ENCODE measurements at places on chromosomes 2 and 18.
A peak's percentile ranks its signal among the peaks of the same experiment; 100 is the strongest.

DNA sequence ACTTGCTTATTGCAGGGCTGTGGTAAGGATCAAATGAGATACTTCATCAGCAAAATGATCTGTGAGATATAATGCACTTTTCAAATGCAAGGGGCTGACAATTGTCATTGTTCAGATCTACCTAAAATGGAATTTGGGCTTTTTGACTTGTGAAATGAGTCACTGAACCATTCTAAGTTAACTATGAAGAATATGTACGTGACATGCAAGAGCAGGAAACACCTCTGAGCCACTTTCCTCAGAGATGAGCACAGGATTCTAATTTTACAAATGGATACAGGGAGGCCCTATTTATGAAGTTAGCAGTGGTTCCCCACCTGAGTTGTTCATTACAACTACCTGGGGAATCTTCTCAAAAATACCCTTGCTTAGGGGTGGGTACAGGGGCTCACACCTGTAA is 26.7 kb downstream of the CTLA4 start:
- no peak for DNase-seq

- DNase-seq: no peak
These were observed 47.1 kb downstream of the ZNF532 start for GRCh38 chr18:58911766-58912165.

- DNase-seq: no peak
These were observed 1995.5 kb upstream of the CELF4 start for GRCh38 chr18:39561126-39561525.

- DNase-seq: no peak
These were observed 62.4 kb downstream of the WDPCP start for GRCh38 chr2:63525905-63526304.

DNA sequence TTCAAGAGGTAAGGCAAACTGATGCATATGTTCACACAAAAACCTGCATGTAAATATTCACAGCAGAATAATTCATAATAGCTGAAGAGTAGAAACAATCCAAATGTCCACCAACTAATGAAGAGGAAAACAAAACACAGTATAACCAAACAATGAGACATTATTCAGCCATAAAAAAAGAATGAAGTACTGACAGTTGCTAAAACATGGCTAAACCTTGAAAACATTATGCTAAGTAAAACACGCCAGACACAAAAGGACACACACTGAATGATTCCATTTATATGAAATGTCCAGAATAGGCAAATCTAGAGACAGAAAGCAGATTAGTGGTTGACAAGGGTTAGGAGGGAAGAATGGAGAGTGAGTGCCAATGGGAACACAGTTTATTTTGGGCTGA is 86.9 kb downstream of the SESTD1 start:
- DNase-seq: no peak

DNA sequence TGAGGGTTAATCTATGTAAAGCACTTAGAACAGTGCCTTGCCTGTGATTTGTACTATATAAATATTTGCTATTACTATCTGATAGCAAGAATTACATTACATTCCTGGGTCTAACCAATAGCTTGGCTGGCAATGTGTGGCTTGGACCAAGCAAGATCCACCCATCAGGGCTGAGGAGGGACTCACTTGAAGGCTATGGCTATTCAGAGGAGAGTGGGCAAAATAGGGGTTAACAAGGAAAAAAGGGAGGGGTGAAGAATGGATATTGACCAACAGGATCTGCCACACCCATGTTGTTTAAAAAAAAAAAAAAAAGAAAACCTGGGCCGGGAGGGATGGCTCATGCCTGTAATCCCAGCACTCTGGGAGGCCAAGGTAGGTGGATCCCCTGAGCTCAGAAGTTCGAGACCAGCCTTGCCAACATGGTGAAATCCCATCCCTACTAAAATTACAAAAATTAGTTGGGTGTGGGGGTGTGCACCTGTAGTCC is 20.0 kb upstream of the TMBIM1 start:
- no peak for DNase-seq

DNA sequence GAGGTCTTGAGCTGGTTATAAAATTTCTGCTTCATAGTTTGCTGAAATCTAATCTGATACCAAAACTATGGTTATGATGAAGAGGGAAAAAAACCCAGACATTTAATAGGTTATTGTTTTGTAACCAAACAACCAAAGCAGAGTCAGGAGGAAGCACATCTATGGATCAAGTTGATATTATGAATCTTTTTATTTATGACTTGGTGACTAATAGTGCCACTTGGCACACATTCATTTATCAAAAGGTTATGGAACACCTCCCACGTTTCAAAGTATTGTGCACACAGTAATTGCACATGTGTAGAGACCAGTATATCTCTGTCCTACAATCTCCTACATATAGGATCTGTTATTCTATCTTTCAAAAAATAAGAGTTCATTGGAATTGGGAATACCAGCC is 93.0 kb downstream of the DPP4 start:
- DNase-seq: no peak

DNA sequence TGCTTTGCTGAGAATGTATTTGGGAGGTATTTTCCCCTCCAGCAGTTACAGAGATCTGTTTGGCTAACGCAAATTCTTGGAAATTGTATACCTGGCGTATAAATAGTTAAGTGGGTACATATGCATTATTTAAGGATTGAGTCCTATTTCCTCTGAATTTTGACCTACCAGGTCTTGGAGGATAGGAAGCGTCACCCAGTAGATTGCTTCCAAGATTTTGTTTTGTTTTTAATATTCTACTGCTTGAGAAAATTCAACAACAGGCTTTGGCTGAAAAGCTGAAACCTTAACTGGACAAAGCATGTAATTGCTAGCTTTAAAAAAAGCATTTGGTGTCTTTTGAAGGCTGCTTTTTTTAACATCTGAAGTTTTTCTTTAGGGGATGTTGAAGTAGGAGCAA is 150.1 kb downstream of the WDSUB1 start:
- no peak for DNase-seq

DNA sequence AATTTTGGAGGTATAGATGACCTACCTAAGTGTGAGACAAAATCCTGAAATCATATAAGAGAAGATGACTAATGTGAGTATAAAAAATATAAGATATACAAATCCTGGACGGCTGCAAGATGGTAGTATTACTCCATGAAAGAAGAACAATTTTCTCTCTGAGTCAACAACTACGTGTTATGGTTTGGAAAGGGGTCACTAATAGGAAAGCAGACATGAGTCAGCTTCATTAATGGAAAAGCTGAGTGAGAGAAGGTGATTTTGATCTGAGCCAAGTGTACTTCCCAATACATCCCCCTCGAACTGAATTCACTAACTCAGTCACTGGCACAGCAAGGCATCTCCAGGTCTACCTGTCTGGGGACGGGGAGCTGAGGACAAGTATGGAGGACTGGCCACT is 20.1 kb upstream of the SELENOI start:
- DNase-seq: no peak

DNA sequence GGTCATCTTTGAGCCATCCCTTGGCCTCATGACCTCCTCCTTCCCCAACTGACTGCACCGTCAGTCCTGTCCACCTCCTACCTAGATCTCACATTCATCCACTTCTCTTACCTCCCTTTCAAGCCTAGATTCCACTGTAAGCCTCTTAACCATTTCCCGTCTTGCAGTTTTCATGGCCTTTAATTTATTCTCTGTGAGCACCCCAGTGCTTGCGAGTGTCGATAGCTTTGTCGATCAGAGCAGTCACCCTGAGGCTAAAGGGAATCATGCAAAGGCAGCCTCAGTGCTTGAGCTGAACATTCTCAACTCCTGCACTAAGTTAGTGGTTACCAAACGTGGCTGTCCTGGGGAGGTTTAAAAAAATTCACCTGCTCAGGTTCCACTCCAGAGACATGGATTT is 14.7 kb downstream of the ARHGAP25 start:
- no peak for DNase-seq

- DNase-seq: no peak
These were observed 164.0 kb upstream of the SIX3 start for GRCh38 chr2:44777537-44777936.

DNA sequence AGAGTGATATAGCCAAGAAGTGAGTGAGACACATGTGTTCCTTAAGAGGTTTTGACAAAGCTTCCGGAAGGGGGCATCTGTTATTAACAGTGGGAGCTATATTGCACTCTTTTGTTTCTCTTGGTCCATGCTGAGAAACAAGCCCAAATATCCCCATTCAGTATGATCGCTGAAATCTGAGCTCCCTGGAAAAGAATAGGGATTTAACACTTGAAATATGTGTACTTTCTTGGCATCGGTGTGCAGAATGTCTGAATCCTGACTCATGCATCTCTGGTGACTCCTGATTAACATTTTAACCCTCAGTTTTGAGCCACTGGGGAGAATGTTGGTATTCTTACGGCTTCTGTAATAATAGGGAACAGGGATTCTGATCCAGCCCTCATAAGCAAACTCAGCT is 448.1 kb downstream of the TSN start:
- peak; percentile 51 for DNase-seq

DNA sequence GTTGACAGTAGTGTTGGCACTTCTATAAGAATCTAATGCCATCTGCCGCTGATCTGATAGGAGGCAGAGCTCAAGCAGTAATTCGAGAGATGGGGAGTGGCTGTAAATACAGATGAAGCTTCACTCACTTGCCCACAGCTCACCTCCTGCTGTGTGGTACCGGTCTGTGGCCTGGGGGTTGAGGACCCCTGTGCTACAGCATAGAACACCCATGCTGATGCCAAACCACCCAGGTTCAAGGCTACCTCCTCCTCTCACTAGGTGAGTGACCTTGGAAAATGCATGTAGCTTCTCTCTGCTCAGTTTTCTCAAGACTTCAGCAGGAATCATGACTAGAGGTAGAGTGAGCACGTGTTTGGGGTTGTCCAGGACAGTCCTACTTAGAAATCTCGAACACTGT is 263.4 kb downstream of the SH3BP4 start:
- DNase-seq: no peak

GRCh38 chr2:134314681-134315368 is 61.0 kb downstream of the MGAT5 start:
- no peak for DNase-seq

DNA sequence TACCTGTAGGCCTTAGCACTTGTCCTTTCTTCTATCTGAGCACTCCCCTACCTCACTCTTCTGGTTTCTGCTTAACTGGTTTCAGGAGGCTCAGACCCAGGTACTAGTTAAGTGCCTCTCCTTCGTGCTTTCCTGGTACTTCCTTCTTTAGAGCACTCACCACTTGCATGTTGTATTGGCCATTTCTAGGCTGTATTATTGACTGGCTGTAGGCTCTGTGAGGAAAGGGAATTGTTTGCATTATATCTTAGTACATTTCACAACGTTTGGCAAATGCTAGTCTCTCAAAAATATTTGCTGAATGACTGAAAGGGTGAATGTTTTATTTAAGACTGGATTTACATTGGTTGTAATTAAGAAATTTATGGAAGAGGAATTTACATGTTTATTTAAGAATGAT is 36.0 kb upstream of the SCN1A start:
- no peak for DNase-seq

GRCh38 chr18:63492851-63493250 is 16.1 kb downstream of the SERPINB5 start:
- DNase-seq: no peak

DNA sequence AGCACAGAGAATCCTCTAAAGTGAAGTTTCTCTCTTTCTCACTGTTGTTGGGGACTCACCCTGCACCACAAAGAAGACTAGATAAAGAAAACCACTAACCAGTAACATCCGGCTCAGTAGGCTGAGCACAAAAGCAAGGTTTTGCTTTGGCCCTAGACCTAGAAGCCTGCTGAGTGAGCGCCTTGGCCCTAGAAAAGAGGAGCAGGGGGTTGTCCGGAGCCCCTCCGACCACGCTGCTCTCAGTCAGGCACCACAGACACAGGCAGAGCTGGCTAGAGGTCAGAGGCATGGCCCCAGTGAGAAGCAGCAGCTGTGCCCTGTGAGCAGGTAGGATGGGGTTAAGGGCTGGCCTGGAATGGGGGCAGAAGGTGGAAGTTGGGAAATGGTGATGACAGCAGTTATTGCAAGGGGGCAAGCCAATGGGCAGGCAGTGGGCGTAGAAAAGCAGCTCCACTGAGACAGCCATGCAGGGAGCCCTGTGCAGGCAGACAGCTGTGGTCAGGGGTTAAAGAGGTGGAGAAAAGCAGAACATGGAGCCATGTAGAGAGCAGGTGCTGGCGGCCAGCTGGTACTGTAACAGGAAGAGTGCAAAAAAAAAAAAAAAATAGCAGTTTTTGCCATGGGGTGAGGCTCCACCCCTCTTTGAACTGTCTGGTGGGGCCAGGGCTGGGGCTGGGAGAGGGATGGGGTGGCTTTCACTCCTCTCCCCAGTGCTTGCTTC is 36.9 kb upstream of the SLC14A1 start:
- no peak for DNase-seq

DNA sequence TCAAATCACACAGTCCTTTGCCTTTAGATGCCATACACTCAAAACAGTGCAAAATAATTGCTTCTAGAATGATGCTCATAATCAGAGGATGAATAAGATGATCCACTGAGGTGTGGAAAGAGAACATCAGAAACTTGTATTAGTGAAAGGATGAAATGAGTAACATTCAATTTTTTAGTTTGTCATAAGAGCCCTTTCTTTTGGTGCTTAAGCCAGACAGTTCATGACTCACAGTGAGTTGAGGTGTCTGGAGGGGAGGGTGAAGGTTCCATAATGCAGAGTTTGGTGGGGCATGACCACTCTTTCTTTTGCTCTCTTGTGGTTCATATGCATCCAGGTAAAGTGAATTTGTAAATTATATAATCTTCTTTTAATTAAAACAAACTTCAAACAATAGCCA is 415.0 kb upstream of the CELF4 start:
- DNase-seq: no peak

DNA sequence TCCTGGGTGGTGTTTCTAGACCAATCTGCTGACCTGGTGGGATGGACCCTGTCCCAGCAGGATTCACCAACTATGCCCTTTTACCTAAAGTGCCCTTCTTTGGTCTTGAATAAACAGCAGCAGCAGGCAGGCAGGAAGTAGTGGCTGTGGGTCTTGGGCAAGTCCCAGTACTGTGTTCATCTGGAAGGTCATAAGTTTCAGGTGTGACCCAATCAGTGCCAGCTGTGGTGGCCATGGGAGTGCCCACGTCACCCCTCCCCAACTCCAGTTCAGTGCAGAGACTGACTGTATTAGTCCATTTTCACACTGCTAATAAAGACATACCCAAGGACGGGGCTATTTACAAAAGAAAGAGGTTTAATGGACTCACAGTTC is 148.3 kb upstream of the SRD5A2 start:
- no peak for DNase-seq

GRCh38 chr18:59996370-59996966 is 96.7 kb downstream of the PMAIP1 start:
- no peak for DNase-seq
